ENCODE measurements at places on chromosomes 11 and 22.

DNA sequence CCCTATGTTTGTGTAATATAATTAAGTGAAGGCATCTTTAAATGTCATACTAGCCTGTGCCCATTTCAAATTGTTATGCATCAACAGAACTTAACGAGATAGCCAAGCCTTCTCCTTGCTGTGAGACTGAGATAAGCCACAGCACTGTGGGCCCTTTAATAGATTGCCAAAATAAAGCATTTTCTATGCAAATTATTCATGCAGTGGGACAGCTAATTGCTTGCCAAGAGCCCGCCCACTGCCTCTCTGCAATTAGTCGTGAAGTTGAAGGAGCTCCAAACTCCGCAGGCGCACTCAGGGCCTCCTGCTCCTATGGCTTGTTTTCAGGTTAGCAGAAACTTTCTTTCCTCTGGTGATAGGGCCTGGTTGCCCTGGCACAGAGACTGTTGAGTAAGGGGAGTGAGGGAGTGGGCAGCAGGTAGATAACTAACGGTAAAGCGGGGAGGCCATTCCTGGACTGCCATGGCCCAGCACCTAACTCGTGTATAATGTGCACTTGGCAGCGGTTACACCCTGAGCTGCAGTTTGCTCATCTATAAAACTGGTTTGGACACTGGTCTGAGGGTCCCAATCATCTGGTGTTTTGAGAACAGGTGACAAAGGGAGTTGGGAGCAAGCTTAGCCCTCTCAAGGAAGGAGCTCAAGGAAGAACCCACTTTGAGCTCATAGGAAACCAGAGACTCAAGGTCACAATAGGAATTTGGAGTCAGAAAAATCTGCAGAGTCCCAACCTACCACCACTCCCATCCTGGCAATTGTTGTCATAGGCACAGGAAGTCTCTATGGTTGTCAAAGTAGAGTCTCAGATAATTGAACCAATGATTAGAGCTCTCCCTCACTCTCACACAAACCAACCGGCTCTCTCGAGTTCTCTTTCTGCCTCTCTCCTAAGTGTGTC, 33.9 kb upstream of the RIC3 start:
- DNase-seq, result no peak

DNA sequence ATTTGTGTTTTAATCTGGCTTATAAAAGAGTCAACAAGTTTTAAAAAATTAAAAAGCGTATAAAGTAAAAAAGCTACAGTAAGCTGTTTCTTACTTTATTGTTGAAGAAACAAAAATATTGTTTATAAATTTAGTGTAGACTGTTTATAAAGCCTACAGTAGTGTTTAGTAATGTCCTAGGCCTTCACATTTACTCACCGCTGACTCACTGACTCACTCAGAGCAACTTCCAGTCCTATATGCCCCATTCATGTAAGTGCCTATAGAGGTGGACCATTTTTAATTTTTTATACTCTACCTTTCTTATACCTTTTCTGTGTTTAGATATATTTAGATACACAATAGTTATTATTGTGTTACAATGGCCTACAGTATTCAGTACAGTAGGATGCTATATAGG, 12.2 kb downstream of the MPPED2 start:
- no peak for DNase-seq

DNA sequence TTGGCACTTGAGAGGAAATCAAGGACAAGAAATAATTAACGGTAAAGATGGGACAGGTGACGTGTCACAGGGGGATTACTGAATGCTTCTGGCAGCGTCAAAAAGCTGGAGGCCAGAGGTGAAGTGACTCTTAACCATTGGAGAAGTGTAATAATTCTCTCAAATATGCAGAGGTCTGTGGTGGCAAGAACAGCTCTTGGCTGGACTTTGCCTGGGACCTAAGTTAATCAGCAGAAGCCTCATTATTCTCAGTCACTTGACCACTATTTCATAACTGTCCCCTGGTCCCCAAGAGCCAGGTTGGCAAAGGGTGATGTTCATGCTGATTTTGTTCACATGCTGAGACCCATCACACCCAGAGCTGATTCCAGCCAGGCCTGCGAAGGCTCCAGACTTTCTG, 72.9 kb downstream of the TIMP3 start:
- no peak for DNase-seq

DNA sequence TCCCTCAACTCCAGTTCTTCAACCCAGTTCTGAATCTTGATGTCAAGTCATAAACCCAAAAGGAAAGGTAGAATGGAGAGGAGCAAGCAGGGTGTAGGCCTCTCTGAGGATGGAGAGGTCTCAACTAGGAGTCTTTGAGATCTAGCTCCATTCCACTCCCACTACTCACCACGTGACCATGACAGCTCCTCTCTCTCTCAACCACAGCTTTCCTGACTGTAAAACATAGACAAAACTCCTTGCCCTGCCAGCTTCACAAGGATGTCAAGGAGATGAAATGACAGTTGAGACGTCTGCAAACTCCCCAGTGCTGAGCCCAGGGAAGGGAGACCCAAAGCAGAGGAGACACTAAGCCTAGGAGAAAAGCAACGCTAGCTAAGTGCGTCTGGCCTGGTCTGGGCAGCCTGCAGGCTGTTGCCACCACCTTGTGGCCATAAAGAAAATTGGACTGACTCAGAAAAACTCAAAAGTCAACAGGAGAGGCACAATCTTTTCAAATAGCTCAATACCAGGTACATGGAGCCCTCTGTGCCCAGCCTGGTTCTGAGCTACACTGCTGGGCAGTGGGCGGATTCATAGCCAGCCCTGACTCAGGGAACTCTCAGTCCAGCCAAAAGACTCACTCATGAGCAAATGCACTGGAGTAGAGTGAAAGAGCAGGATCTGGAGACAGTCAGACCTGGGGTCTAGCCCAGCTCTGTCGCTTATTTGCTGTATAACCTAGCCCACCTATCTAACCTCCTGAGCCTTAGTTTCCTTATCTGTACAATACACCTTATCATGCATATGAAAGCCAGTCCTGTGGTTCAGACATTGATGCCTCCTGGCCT, 3.4 kb downstream of the CLPB start:
- DNase-seq, result no peak

GRCh38 chr11:46141597-46141996, 20.3 kb upstream of the PHF21A start:
- no peak for DNase-seq

- DNase-seq, result no peak
Measured at GRCh38 chr22:19886605-19887255, 32.1 kb upstream of the GNB1L start.

- DNase-seq, result no peak
Measured at GRCh38 chr11:218815-219593, 11.5 kb downstream of the RIC8A start.

- no peak for DNase-seq
Measured at GRCh38 chr11:2570211-2570811, 125.5 kb downstream of the KCNQ1 start.

DNA sequence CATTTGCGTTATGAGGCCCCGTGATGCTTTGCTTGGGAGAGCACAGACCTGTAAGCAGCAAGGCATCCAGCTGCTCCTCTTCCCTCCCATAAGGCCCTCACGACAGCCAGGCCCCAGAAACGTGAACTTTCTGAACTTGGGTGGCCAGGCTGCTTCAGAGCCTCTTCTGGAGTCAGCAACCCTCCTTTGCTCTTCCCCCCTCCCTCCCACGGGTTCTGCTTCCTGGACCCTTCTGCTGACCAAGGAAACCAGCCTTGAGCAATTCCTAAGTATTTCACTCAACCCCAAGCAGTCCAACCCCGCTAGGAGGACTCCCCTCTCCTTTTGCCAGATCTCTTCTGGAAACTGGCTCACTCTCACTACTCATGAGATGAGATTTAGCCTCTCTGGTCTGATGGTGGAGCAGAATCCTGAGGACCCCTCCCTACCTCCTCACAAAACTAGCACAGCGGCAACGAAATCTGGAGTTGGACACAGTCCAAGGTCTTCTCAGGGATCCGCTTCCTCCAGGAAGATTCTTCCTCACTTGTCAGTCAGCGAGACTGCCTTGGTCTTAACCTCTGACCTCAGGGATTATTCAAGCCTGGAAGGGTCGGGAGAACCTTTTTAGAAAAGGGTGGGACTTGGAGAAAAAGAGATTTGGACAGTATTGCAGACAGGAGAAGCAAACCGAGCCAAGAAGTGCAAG, 86.2 kb downstream of the UBASH3B start:
- no peak for DNase-seq

GRCh38 chr11:47359586-47359985, 7.1 kb upstream of the MYBPC3 start:
- no peak for DNase-seq

DNA sequence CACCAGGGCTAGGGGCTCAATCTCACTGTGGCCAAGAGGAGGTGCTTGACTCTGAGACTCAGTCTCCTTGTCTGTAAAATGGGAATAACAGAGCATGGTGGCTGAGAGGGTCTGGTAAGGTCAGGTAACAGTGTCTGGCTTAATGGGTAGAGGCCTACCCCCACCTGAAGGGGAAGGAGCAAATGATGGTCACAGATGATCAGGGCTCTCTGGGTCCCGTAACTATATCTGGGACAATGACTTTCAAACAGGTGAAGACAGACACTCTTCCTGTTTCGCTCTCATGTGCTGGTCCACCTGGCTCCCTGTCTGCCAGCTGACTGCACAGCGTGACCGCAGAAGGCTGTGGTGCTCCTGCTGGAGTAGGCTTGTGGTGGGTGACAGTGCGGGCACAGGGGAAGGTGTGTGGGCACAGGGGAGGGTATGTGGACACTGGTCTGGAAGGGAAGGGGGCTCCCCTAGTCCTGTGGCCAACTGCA, 4.0 kb downstream of the A4GALT start:
- no peak for DNase-seq

GRCh38 chr11:13003736-13004493, 5.2 kb upstream of the RASSF10 start:
- DNase-seq, result no peak

- no peak for DNase-seq
Measured at GRCh38 chr11:72842653-72843330, 28.6 kb downstream of the ATG16L2 start.

DNA sequence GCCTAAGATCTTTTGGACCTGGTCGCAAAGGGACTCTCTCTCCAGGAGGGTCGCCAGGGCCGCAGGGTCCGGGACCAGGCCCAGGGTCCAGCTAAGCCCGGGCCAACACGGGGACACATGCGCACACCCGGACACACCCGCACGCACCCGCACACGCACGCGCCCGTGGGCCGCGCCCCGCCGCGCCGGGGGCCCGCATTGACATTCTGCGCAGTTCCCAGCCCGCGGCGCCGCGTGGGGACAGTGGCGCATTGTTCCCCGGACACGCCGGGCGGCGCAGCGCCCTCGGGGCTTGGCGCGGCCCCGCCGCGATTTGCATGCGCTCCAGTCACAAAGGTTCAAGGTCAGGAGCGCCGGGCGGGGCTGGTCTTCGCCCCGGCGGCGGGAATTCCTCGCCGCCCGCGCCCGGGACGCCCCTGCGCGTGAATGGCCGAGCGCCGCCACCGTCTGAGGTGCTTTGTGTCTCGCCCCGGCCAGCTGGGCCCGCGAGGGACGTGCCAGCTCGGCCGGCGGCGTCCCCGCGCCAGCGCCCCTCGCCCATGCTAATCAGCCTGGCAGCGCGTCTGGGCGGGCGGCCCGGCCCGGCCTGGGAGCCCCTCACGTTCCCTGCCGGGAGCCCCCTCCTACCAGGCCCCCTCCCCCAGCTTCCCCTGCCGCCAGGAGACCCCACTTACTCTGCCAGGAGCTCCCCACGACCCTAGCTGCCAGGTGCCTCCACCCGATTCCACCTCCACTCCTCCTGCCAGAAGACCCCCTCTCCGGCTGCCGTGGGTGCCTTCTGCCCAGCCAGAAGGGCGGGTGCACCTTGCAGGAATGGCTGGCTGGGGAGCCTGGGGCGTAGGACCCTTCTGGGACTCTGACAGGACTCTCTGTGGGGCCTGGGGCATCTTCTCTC, 50.5 kb upstream of the WNT7B start:
- no peak for DNase-seq

DNA sequence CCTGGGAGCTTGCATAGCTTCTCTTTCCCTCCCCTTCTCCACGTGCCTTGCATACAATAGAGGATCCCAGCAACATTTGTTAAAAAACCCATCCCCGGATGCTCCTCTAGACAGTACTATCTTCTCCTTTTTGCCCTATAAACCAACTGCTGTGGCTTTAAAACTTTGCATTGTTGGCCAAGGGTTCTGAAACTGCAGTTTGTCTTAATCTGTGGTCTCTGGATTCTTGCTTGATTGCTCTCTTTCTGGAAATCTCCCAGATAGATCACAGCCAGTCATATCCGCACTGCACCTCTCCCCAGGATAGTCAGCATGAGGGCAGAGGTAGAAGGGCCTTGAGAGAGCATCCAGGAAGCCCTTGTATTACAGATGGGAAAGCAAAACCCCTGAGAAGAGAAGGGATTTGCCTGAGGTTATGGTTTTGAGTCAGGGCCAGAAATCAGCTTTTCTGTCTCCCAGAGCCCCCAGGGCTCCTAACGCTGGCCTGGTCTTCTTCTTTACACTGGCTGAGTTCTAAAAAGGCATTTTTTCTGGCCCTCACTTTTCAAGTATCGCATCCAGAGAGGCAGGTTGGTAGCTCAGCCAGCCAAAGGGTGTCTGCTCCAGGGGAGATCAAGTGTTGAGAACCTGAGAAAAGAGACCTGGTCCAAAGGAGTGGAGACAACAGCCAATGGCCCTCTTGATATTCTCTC, 70.6 kb downstream of the ADM start:
- DNase-seq, result no peak

GRCh38 chr11:15113381-15113780, 1.3 kb upstream of the INSC start:
- DNase-seq, result no peak

DNA sequence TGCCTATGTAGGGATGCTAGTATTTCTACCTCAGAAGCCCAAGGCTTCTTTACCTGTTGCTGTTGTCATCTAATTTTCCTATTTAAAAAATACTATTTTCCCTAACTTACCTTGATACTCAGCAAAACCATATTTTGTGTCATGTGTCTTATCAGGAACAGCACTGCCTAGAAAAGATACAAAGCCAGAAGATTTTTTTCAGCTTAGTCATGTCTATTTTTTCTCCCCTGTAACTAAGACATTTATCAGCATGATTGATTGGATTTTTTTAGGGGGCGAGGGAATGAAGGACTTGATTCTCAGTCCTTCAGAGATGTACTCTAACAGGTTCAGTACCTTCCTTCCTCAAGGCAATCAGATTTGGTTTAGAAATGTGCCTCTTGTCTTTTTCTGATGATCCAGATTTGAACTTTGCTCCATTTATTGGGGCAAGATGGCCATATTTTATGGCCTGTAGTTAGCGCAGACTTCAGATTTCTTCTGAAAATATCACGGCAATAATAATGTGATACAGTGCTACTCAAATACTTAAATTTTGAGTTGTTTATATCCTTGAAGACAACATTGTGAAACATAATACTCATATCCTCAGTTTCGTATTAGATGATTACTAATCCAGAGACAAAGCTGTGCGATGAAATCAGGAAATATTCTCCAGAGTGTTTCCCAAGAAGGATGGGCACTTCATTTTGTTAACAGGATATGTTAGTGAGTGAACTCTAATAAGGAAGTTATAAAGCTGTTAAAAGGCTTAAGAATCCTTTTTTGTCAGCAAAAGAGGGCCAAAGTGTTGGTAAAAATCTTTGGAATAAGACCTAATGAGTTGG, 3.8 kb upstream of the PIK3IP1 start:
- no peak for DNase-seq

- no peak for DNase-seq
Measured at GRCh38 chr11:35980686-35981390, 37.0 kb downstream of the LDLRAD3 start.

- DNase-seq, result no peak
Measured at GRCh38 chr11:17508306-17508705, 31.7 kb upstream of the ABCC8 start.

Data from stimulated activated CD8-positive, alpha-beta memory T cell treated with anti-CD3 and anti-CD28 coated beads, Interleukin-7, amount 100 ng/mL, for 1 hour (primary cell).